CD14-positive monocyte (primary cell): ENCODE measurements at places on chromosomes 12 and 14.

DNA sequence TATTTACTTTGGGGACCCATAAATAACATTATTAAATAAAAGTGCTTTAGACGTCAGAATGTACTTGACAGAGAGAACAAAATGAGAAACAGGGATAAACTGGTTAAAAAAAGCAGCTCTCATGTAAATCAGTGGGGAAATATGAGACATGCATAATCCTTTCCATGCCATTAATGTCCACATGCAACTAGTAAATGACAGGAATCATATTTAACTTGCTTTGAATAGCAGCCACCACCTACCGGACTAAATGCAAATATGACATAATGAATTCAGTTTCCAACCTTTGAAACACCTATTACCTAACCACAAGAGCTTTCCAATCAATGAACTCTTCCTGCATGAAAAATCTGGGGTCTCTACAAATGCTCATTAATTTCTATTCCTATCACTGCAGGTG lies 19.6 kb downstream of the FGD6 start:
- DNase-seq = no peak

- DNase-seq = no peak
Measured at GRCh38 chr12:124687917-124688316, 120.5 kb upstream of the NCOR2 start.

DNA sequence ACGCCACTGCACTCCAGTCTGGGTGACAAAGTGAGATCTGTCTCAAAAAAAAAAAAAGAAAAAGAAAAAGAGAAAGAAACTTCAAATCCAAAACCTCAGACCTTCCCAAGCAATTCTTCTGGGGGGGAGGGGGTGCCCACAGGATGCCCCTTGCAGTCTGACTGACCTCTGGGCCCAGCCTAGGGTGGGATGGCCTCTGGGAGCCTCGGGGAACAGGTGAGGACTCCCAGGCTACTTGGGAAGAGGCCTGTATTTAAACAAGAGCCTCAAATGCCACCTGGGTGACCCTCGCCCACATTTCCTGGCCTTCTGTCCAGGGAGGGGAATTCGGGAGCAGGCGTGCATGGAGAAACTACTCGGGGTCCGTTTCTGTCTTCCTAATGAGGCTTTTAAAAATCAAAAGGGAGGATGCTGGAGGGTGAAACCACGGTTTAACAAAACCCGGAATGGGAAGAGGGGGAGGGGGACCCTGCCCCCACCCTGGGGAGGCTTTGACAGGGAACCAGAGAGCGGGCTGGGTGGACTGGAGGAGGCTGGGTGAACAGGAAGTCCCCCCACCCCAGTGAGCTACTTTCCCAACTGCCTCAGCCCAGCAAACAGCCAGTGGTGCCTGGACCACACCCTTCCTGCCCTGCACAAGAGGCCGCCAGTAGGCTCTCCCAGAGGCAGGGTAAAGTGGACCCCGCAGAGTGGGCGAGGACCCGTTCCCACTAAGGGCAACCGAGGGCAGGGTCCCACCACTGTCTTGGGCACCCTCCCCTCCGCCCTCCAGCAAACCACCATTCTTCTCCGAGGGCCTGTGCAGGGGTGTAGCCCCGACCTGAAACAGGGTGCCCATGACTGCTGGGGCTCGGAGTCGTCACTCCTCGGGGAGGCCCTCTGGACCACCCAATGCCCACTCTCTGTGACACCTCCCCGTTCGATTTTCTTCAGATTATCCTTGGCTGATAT lies 1.5 kb upstream of the FBRSL1 start:
- peak; percentile 73 for DNase-seq

- no peak for DNase-seq
Measured at GRCh38 chr12:92224685-92225331, 79.2 kb upstream of the BTG1 start.

DNA sequence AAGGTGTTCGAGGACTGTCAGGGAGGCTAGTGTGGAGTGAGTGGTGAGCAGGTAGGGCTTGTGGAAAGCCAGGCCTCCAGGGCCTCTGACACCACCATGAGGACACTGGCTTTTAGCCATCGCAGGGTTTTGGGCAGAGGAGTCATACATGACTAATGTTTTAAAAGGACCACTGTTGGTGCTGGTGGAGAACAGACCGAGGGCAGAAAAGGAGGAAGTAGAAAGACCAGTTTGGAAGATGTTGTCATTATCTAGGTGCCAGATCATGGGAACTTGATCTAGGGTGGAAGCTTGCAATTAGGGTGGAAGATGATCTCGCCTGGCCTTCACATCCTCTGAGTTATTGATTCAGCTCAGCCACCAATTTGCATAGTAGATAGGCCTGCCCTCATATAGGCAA lies 144.2 kb downstream of the C12orf75 start:
- no peak for DNase-seq

DNA sequence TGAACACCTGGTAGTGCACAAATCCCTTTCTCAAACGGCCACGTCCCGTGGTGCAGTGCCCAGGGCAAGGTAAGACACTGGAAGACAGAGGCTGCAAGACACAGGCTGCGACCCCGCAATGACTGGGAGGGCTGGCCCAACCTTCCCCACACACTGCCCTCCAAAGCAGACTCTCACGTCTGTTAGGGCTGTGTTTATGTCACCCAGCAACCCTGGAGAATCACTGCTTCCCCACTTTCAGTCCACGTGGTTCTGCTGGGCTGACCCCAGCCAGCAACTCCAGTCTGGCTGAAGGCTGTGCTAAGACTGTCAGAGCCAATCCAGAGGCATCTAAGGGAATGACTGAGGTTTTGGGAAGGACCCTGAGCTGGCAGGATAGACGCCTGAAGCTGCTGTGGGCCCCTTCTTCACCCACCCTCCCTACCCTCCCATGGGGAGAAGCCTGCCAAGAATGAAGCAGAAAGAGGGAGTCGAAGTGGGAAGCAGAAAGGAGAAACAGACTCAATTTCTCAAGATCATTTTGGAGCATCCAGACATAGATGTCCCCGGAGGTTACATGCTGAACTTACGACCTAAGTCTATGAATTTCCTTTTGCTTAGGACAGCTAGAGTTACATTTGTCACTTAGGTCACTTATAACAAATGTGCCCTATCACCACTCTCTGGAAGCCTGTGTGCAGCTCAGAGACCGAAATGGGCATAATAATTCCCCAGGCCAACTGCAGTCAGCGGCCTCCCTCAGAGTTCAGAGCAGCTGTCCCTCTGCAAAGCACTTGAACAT lies 11.7 kb downstream of the KDM2B start:
- no peak for DNase-seq

- no peak for DNase-seq
Measured at GRCh38 chr12:125775507-125775906, 710.3 kb downstream of the AACS start.
